Right ventricle myocardium superior (tissue), 1 donor: ENCODE measurements at places on chromosomes 5 and 9.

DNA sequence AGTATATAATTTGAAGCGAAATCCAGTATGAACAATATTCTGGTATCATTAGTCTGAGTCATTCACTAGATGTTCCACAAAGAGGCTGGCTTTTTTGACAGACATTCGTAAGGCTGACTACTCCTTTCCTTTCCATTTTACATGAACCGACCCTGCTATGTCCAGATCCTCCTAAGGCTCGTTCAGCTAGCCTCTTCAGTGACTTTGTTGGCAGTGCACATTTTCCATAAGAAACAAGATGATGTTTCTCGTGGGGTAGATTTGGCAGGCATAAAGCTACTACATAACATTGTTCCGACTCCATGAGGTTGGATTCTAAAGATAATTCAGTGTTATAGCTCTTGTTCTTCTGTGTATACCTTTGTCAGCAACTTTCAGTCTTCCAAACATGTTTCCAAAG, 49.0 kb downstream of the ZNF462 start:
- no peak for DNase-seq

DNA sequence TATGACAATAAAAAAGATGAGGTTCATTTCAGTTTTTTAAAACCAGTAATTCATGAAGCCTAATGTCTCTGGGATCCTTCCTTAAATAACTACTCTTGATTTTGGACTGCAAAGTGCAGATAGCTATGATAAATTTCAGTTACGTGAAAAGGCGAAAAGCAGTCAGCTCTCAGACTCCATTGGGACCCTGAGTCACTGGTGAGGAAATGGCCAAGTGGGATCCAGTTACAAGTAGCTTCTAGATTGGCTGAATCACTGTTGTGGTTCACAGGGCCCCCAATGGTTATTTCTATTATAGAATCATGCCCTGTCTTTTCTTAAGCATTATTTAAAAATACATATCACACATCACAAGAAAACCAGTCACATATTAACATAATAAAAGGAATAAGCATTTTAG, 31.1 kb upstream of the PPP3R2 start:
- DNase-seq, result no peak

DNA sequence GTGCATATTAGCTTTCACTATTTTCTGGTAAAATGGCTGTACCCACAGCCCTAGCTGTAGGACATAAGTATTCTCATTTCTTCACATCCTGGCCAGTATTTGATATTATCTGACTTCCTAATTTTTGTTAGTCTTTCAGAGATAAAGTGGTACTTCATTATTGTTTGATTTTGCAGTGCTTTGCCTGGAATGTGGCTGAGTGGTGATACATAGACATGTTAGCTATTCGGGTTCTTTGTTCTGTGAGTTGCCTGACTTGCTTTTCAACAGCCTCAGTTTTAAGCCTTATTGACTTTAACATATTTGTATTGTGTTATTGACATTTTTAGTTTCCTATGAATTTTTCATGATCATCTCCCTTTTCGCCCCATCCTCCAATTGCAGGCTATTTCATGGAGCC, 161.1 kb downstream of the GABBR2 start:
- no peak for DNase-seq

DNA sequence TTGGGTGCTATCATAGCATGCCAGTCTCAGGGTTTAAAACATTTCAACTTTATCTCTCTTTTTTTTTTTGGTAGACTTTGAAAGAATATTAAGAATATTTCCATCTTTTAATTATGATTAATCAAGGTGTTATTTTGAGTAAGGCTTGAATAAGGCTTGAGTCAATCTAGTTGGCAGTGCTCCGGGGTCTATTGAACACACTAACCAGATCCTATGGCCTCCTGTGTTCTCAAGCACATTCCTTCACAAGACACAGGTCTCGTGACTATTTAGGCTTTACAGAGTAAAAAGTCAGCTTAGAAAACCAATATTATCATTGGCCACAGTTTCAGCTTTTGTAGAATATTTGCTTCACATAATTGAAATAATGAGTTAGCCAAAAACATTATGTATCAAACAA, 151.2 kb downstream of the ARHGEF28 start:
- DNase-seq, result no peak

- DNase-seq, result no peak
Observed at GRCh38 chr5:100779669-100780375, 123.3 kb downstream of the ST8SIA4 start.

GRCh38 chr5:107165296-107165695, 505.4 kb downstream of the EFNA5 start:
- no peak for DNase-seq

GRCh38 chr9:125815568-125815967, 68.4 kb downstream of the PBX3 start:
- DNase-seq, result no peak

- peak; percentile 60 for DNase-seq
Observed at GRCh38 chr5:129459777-129460671, at the start of gene ADAMTS19. Gene ADAMTS19, plus strand, starts transcription at chr5:129460298. Its CDS starts 94 bp downstream, at chr5:129460392.

DNA sequence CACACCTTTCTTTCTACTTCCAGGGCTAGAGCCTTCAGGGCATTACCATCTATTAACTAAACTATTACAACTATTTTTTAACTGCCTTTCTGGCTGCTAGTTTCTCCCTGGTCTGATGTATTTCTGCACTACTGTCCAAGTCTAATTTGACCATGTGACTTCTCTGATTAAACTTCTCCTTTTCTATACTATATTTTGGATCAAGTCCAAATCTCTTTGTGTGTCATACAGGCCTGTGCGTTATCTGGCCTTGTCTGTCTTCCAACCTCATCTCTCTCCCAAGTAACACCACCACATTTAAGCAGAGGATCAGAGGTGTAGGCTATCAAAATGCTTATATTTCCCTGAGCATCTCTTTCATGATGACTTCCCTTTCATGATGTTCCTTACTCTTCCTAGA, 47.2 kb upstream of the OR13F1 start:
- DNase-seq, result no peak

DNA sequence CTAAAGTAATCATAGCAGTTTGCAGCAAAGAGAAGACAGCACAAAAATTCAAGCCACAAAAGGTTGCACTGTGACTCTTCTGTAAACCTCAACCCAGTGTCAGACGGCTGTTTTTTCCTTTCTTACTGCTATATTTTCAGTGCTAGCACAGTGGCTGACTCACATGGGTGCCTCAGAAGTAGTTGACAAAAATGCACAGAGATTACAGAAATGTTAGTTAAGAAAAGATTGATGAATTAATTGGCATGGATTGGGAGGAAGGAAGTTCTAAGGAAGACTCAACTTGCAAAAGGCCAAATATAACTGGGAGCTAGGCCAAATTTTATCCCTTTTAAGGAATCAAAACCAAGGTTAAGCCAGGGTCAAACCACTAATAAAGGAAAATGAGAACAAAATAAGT, 43.7 kb upstream of the ITGA1 start:
- no peak for DNase-seq

GRCh38 chr5:88939300-88939699, 56.3 kb upstream of the MEF2C start:
- no peak for DNase-seq

GRCh38 chr5:139848508-139849100, 53.0 kb downstream of the PSD2 start:
- DNase-seq, result peak; percentile 58

- DNase-seq, result no peak
Observed at GRCh38 chr5:178730940-178731265, 444 bp upstream of the ZNF354A start.
